Activated T-helper 1 cell treated with anti-CD3 and anti-CD28 coated beads, Interleukin-12 subunit alpha, Interleukin-12 subunit beta, Interleukin-2, Interleukin-4 antibody, amounts not matched to agents 30 ng/mL and 10 ng/mL and 1 ng/mL, durations not matched to agents 14 hours and 24 hours and 36 hours (primary cell): ENCODE measurements at places on chromosomes 12 and 14. TPM values are rescaled to one million over a fixed set of nuclear protein-coding genes. Genes with fewer than 3 reads are reported as not detected.

CACNA2D4 gene
- 6.1 and 6.3 TPM in 2 replicates for total RNA-seq

TAS2R20 gene
- total RNA-seq = 2.1 TPM in 2 replicates

PSME2 gene
- total RNA-seq = 575 and 588 TPM in 2 replicates

CDCA3 gene
- total RNA-seq = 27.2 and 32.5 TPM in 2 replicates

NKX2-1 gene
- not detected in 2 replicates for total RNA-seq

RNASE1 gene
- not detected in 2 replicates for total RNA-seq

KIF5A gene
- total RNA-seq = 2.4 TPM in 2 replicates

ST8SIA1 gene
- total RNA-seq = 0.17 and 0.57 TPM in 2 replicates

NYNRIN gene
- 0.02 TPM in 1 of 2 replicates, not detected in the other for total RNA-seq

FZD10 gene
- not detected in 2 replicates for total RNA-seq

RGS6 gene
- total RNA-seq = 2.0 and 2.4 TPM in 2 replicates

TMEM132D gene
- not detected in 2 replicates for total RNA-seq

BICDL1 gene
- 136 and 140 TPM in 2 replicates for total RNA-seq

SLC7A8 gene
- total RNA-seq = not detected in 2 replicates

COQ10A gene
- total RNA-seq = 17.8 and 18.0 TPM in 2 replicates

TAS2R7 gene
- total RNA-seq = not detected in 2 replicates

FSCB gene
- not detected in 2 replicates for total RNA-seq

TPPP2 gene
- total RNA-seq = not detected in 2 replicates

ACVRL1 gene
- total RNA-seq = not detected in 2 replicates

SPPL3 gene
- total RNA-seq = 27.3 and 31.2 TPM in 2 replicates

SLC39A5 gene
- total RNA-seq = 0.54 and 1.4 TPM in 2 replicates

PTGER2 gene
- total RNA-seq = 67.4 and 67.9 TPM in 2 replicates

TAS2R13 gene
- 0.96 TPM in 2 replicates for total RNA-seq

TBX3 gene
- not detected in 2 replicates for total RNA-seq

ASB2 gene
- total RNA-seq = 21.1 and 23.4 TPM in 2 replicates

PIWIL1 gene
- not detected in 2 replicates for total RNA-seq

CHGA gene
- not detected in 2 replicates for total RNA-seq
